Renal cortical epithelial cell (primary cell): ENCODE measurements at places on chromosomes 1 and 21. TPM values are rescaled to one million over a fixed set of nuclear protein-coding genes. Genes with fewer than 3 reads are reported as not detected.

BSND gene
- total RNA-seq, result 0.45 TPM in 1 of 2 replicates, not detected in the other

FAF1 gene
- total RNA-seq, result 92.6 and 95.2 TPM in 2 replicates

APCS gene
- total RNA-seq, result not detected in 2 replicates

EDARADD gene
- total RNA-seq, result 0.05 TPM in 1 of 2 replicates, not detected in the other

GBP5 gene
- total RNA-seq, result 0.05 and 0.17 TPM in 2 replicates

CTSE gene
- 0.10 and 6.4 TPM in 2 replicates for total RNA-seq

ZNF124 gene
- 79.2 and 110 TPM in 2 replicates for total RNA-seq

ICOSLG gene
- total RNA-seq, result 0.69 and 0.99 TPM in 2 replicates

CENPF gene
- 8.7 and 21.4 TPM in 2 replicates for total RNA-seq

PPM1J gene
- total RNA-seq, result 2.5 and 2.6 TPM in 2 replicates

LEFTY2 gene
- total RNA-seq, result not detected in 2 replicates

CHI3L2 gene
- total RNA-seq, result 1.6 and 3.0 TPM in 2 replicates

LDLRAD1 gene
- not detected in 2 replicates for total RNA-seq

ELOVL1 gene
- 59.0 and 99.5 TPM in 2 replicates for total RNA-seq

PGD gene
- 80.4 and 87.1 TPM in 2 replicates for total RNA-seq

TAL1 gene
- 0.35 TPM in 2 replicates for total RNA-seq

CCDC181 gene
- total RNA-seq, result 3.8 and 6.0 TPM in 2 replicates

CAMK2N1 gene
- total RNA-seq, result 18.6 and 35.8 TPM in 2 replicates

SH2D5 gene
- 9.0 and 20.7 TPM in 2 replicates for total RNA-seq

MYOM3 gene
- total RNA-seq, result 1.5 and 9.0 TPM in 2 replicates

GBP2 gene
- 28.8 and 82.1 TPM in 2 replicates for total RNA-seq

RGS18 gene
- not detected in 2 replicates for total RNA-seq

TTC39A gene
- 24.5 and 79.0 TPM in 2 replicates for total RNA-seq

LCE6A gene
- total RNA-seq, result not detected in 2 replicates

MAP3K21 gene
- 10.8 and 24.8 TPM in 2 replicates for total RNA-seq

ZSCAN20 gene
- 7.6 and 15.9 TPM in 2 replicates for total RNA-seq

ADGRL4 gene
- total RNA-seq, result 10.9 and 30.7 TPM in 2 replicates

LRRC53 gene
- total RNA-seq, result not detected in 2 replicates

C1orf116 gene
- total RNA-seq, result 16.3 and 17.9 TPM in 2 replicates

NOL9 gene
- total RNA-seq, result 22.9 and 31.3 TPM in 2 replicates

LGR6 gene
- total RNA-seq, result 0.05 TPM in 1 of 2 replicates, not detected in the other

KIAA1614 gene
- 5.9 and 10.7 TPM in 2 replicates for total RNA-seq

AGMAT gene
- 0.99 and 5.6 TPM in 2 replicates for total RNA-seq

BLACAT1 gene
- total RNA-seq, result 0.65 and 1.0 TPM in 2 replicates

PRKCZ gene
- total RNA-seq, result 31.3 and 34.6 TPM in 2 replicates

OR2L5 gene
- total RNA-seq, result 0.05 TPM in 1 of 2 replicates, not detected in the other

OR2L13 gene
- not detected in 2 replicates for total RNA-seq

C8B gene
- not detected in 2 replicates for total RNA-seq

SLAMF9 gene
- total RNA-seq, result not detected in 2 replicates

USP33 gene
- 110 and 113 TPM in 2 replicates for total RNA-seq

RIPPLY3 gene
- total RNA-seq, result 0.15 and 0.69 TPM in 2 replicates

TRIM17 gene
- total RNA-seq, result 0.69 and 1.5 TPM in 2 replicates

CRP gene
- not detected in 2 replicates for total RNA-seq

TNN gene
- total RNA-seq, result not detected in 2 replicates

AIDA gene
- 65.3 and 122 TPM in 2 replicates for total RNA-seq

TSPAN1 gene
- total RNA-seq, result 78.7 and 114 TPM in 2 replicates

RSPH1 gene
- total RNA-seq, result 1.0 and 3.6 TPM in 2 replicates

BNIPL gene
- total RNA-seq, result 0.40 TPM in 1 of 2 replicates, not detected in the other

KAZN gene
- total RNA-seq, result 9.4 and 30.8 TPM in 2 replicates

DYRK3 gene
- 13.5 and 15.6 TPM in 2 replicates for total RNA-seq

KMO gene
- total RNA-seq, result 2.8 and 11.3 TPM in 2 replicates

CYP4X1 gene
- 0.10 and 0.17 TPM in 2 replicates for total RNA-seq

STIL gene
- 4.9 and 10.8 TPM in 2 replicates for total RNA-seq

CHRM3 gene
- 8.6 TPM in 1 of 2 replicates, not detected in the other for total RNA-seq

DPM3 gene
- total RNA-seq, result 12.7 and 30.9 TPM in 2 replicates
